Stimulated activated CD4-positive, alpha-beta T cell treated with anti-CD3 and anti-CD28 coated beads, Interleukin-1b, Interleukin-23, amount 100 ng/mL, for 1 hour (primary cell): ENCODE measurements at places on chromosomes 4 and X.

DNA sequence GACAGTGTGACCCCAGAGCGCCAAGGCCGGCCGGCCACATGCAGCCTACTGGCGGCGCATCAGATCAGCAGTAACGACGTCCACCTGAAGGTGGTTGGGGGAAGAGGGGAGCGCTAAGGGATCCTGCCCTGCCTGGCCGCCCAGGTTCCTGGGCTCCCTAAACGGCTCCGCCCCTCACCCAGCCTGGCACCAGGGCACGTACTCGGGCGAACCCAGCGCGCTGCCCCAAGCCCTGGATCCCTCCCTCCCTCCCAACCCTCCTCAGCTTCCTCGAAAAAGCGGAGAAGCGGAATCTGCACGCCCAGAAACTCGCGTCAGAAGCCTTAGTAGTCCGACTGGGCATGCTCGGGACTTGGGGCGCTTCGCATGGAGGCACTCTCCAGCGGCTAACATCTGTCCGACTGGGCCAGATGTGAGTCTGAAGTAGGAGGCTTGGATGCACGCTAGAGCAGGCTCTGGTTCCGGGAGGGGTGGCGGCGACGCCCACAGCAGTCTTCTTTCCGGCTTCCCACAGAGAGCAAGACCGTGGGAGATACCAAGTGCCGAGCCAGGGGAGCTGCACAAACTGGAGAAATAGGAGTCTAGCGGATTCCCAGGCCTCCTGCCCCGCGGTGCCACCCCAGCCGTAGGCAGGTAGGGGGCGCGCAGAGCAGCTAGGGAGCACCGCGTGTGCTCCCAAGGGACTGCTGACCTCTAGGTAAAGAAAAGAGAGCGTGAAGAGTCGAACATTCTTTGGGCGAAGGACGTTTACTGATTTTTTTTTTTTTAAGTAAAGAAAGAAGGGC, 114.3 kb upstream of the TEX13C start:
- DNase-seq: no peak

DNA sequence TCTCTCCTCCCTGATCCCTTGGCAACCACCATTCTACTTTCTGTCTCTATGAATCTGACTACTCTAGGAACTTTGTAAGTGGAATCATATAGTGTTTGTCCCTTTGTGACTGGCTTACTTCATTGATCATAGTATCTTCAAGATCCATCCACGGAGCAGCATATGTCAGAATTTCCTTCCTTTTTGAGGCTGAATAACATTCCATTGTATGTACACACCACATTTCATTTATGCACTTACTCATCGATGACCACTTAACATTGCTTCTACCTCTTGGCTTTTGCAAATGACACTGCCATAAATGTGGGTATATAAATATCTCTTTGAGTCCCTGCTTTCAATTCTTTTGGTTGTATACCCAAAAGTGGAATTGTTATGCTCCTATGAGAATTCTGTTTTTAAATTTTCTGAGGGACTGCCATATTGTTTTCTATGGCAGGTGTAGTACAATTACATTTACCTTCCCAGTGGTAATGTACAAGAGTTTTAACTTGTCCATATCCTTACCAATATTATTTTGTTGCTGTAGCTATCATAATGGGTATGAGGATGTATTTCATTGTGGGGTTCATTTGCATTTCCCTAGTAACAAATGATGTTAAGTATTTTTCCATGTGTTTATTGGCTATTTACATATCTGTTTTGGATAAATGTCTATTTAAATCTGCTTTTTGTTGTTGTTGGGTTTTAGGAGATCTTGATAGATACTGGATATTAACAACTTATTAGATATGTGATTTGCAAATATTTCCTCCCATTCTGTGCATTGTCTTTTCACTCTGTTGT, 466.1 kb downstream of the C4orf33 start:
- no peak for DNase-seq

GRCh38 chr4:157280673-157281072, 60.1 kb downstream of the GRIA2 start:
- no peak for DNase-seq

- no peak for DNase-seq
Observed at GRCh38 chr4:5050520-5051277, 581 bp upstream of the STK32B start.

DNA sequence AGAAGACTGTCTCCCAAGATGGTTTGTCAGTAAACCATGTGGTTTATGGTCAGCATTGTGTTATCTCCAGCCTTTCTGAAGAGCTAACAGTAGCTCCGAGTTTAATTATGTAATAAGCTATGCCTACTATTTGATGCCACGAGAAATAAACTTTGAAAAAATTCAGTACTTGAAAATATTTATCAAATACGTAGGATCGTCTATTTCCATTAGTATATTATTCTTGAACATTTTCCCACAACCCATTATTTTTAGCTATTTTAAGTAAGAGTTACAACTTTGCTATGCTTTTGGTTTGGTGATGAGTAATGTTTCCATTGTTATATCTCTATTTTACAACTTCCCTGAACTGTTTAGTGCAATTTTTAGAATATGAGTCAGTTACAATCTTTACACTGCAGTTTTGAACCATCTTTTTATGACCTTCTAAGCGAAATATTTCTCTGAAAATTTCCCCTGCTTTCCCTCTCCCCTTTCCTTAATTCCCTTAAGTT, 44.5 kb upstream of the TRIM2 start:
- no peak for DNase-seq

GRCh38 chr4:79442422-79442821, 34.4 kb upstream of the GK2 start:
- no peak for DNase-seq

GRCh38 chrX:48468247-48468671, 1.8 kb downstream of the SLC38A5 start:
- no peak for DNase-seq

DNA sequence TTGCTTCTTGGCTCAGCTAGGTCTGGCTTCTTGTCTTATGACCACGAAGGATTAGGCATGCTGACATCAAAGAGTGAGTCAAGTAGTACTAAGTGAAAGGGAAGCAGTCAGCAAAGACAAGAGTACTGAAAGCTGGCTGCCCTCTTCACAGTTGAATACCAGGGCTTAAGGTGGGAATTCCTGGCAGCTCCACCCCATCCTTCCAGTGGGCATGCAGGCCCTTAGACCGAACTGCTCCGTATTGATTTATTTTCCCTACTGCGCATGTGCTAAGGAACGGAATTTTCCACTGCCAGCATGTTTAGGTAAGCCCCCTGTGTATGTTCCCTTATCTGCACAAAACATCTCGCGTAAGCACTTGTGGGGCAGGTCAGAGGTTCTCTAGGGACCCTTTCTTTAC, 2320.1 kb downstream of the ARAP2 start:
- no peak for DNase-seq

DNA sequence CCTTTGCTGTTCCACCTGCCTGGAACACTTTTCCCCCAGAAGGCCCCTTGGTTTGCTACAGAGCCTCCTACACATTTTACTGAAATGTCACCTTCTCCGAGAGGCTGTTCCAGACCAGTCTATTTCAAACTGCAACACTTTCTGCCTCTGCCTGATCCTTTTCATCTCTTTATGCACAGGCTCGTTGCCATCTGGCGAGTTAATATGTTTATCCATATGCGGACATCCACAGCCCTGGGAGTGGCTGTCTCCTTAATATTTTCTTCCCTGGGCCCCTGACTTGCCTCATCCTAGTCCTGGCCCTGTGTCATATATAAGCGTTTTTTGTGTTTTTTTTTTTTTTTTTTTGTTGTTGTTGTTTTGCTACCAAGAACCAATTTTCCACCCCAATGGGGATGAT, 65.2 kb upstream of the PHKA2 start:
- no peak for DNase-seq

- DNase-seq: no peak
Observed at GRCh38 chr4:78543424-78544125, 8.0 kb upstream of the ANXA3 start.

- no peak for DNase-seq
Observed at GRCh38 chr4:53905941-53906377, 158.4 kb downstream of the CHIC2 start.

- DNase-seq: no peak
Observed at GRCh38 chrX:5054852-5055251, 1173.8 kb downstream of the NLGN4X start.

- DNase-seq: no peak
Observed at GRCh38 chr4:26342328-26343037, 21.7 kb downstream of the RBPJ start.

DNA sequence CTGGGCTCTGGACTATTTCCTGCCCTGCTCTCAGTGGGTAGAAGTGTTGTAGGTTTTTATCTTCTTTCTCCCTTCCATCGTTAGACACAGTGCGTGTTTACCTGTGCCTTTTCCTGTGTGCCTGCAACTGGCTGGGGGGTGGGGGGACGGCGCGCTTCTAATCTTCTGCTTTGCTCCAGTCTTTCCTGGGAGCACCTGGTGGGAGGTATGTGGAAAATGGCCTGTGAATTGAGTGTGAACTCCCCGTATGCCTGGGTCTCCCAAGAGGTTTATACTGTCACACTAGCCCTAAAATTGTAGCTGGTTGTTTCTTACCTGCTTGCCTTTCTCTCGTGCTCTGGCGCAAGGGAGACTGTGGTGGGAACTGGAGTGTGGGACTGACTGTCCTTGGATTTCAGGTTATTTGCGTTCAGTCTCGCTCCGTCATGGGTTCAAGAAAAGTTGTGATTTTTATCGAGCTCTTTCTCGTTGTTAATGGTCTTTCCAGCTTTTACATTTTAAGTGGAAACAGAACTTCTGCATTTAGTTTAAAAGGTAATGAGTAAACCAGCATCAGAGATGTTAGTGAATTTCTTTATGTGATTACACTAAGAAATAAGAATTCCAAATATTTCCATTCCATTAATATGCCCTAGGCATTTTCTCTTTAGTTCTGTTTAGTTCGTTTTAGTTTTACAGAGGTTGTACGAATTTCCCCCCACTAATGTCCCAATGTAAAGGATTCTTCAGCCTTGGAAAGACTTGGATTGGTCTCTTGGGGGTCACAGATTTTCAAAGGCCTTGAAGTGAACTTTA, 15.3 kb downstream of the MRPL1 start:
- DNase-seq: no peak

GRCh38 chr4:88897180-88897579, 159.8 kb downstream of the FAM13A start:
- no peak for DNase-seq

DNA sequence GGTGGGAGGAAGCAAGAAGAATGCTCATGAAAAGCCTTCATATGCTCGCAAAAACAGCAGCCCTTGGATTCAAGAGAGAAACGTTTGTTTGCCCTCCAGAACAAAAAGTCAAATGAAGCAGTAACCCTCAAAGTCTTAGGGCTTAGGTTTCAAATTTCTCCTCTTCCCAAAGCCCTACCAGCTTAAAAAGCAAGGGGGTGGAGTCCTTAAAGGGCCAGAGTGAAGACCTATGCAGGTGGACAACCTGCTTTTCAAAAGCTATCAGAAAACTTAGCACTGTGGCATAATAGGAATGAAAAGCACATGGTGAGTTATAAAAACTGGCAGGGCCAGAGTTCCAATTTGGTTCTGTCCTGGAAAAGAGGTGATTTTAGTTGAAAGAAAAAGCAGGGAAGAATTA, 253.3 kb downstream of the NAP1L3 start:
- no peak for DNase-seq

- peak; percentile 37 for DNase-seq
Observed at GRCh38 chr4:110516106-110516922, 40.4 kb downstream of the ENPEP start.

DNA sequence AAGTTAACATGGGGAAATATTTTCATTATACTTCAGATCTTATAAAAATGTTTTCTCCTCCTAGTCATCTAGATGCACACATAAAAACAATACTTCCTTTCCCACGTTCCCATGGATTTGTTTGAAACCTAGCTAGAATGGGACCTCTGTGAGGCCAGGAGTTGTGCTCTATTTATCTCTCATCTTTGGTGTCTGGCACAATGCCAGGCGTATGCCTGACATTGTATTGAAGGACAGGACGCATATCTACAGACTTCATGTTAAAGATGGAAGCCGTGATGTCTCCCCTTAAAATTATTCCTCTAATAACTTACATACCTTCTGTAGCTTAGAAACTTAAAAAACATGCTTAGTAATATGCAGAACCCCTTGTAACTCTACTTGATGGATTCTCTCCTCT, 394.5 kb upstream of the FAT1 start:
- no peak for DNase-seq

DNA sequence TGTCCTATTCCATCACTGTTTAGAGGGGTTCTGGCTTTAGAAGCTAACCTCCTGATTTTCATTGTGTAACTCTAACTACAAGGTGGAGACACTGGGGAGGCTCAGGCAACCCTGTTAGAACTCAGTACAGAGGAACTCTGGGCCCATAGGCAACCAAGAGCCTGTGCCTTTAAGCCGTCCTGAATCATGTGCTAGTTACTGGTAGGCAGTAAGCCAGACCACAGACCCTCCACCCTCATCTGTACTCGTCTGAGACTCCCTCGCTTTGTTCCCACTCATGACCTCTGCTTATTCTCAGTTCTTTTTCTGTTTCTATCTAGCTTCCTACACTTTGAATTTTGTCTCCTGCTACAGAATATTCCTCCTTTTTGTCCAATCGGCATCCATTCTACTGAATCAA, 31.4 kb downstream of the TBC1D1 start:
- DNase-seq: no peak

GRCh38 chr4:184689681-184690080, 40.1 kb downstream of the PRIMPOL start:
- DNase-seq: no peak

- no peak for DNase-seq
Observed at GRCh38 chrX:129719268-129719667, 19.5 kb upstream of the XPNPEP2 start.

GRCh38 chr4:124846306-124846705, 133.8 kb upstream of the ANKRD50 start:
- DNase-seq: no peak

GRCh38 chr4:8855818-8856245, 15.8 kb downstream of the HMX1 start:
- no peak for DNase-seq

GRCh38 chrX:40006106-40007017, 91.4 kb downstream of the BCOR start:
- DNase-seq: no peak

DNA sequence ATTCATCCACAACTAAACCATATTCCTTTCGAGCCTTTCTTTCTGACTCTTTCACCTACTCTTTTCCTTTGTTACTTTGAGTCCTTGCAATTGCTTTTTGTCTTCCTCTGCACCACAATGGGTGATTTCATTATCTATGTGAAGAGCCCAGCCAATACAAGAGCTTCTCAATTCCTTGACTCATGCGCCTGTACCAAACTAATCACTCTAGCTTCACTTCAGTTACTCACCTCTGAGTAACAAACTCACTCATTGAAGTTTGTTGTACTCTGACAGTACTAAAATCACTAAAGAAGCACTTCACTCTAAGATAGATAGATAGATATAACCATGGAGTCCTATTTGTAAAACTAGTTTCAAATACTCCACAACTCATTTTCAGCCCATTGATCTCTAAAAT, 191.7 kb upstream of the EPHA5 start:
- DNase-seq: no peak
